ENCODE measurements at places on chromosomes 13 and 19.

GRCh38 chr13:25657157-25657556 is 285.4 kb downstream of the ATP8A2 start:
- no peak for DNase-seq

DNA sequence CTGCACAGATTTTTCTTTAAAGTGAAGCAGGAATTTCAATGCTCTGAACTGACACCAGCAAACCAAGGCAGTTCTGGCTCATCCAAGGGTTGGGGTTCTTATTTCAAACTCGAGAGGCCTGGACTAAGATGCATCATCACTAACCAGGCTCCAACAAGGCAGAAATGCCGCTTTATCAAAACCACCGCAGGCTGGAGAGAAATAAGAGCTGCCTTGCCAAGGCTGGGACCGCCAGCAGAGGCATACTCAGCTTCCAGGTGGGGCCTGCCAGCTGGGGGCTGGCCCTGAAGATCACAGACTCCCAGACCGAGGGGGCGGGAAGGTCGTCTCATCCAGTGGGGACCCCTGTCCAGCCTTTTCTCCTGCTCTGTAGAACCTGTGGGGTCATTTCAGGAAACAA is 37.4 kb upstream of the GAS6 start:
- DNase-seq, result no peak

DNA sequence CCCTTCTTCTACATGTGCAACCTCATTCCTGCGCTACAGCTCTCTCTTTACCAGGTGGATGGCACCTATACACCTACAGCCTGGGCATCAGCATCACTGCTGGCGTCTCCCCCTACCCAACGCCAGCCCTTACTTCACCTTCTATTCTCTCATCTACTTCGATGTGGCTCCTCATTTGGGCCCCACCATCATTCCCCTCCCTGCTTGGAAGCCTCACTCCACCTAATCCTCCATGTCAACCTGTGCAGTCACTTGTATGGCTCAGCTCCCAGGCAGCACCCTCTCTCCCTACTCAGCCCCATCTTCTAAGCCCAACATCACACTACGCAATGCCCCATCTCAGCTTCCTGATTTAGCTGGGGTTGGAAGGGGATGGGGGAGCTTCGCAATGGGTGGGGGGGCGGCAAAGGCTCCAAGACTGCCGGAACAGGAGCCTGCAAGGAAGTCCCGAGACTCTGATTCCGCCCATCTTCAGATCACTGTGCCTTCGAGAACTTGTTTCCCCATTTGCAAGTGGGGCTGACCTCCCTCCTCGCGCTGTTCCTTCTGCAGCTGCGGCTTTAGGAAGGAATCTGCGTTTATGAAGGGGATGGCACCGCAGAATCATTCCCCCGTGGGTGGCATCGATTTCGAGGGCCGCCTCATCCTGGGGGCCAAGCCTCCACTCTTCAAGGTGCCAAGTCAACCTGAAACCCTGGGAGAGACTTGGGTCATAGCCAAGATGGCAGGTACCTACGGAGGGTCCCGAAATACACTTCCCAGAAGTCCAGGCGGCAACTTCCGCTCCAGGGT is 913 bp downstream of the MZF1 start:
- DNase-seq, result no peak

- DNase-seq, result no peak
These were observed 1.6 kb upstream of the ZNF529 start for GRCh38 chr19:36574741-36575140.

DNA sequence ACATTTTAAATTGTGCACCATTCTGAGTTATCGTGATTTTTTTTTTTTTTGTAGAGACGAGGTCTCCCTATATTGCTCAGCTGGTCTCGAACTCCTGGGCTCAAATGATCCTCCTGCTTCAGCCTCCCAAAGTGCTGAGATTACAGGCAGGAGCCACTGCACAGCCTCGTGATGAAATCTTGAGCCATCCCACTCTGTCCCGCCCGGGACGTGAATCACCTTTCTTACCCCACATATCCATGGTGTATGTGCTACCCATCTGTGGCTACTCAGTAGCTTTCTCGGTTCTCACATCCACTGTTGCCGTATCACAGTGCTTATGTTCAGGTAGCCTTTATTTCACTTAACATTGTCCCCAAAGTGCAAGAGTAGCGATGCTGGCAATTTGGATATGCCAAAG is 26.5 kb downstream of the PAK4 start:
- DNase-seq, result no peak

DNA sequence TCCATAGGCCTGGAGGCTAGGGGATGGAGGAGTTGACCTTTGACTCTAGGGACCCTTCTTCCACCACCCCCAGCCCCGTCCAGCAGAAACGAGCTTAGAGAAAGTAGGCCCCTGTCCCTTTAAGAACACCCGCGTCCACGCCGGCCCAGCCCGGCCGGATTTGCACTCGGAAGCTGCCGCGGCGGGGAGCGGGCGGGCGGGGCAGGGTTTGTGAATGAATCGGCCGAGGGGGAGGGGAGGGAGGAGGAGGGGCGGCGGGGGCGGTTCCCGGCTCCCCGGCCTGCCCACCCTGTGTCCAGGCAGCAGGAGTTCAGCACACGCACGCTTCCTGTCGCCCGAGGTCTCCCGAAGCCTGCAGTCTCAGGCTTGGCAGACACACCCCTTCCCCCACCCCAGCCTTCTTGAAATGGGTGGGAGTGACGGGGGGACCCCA is 1.5 kb downstream of the UNC13A start:
- no peak for DNase-seq

GRCh38 chr13:76708138-76708688 is 178.0 kb downstream of the KCTD12 start:
- no peak for DNase-seq

- no peak for DNase-seq
These were observed 32.9 kb upstream of the SLC7A9 start for GRCh38 chr19:32902448-32902847.

- no peak for DNase-seq
These were observed 406.4 kb downstream of the FGF9 start for GRCh38 chr13:22077205-22077683.

- no peak for DNase-seq
These were observed 86.7 kb upstream of the GPR12 start for GRCh38 chr13:26847281-26847680.

DNA sequence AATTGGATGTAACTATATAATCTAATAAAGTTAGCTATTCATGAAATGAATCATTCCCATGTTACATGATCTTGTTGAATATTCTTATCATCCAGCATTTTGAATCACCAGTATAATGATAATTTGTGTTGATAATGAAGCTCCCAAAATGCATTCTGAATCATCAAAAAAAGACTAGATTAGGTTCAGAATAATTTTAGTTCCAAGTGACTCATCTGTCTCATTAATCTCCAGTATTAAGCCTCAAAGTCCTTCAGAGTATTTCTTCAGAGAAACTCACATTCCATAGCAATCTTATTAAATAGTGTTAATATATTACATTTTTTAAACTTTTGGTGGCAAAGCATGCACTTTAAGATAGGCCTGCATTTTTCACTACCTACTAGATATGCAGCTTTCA is 207.5 kb downstream of the SLITRK5 start:
- no peak for DNase-seq

DNA sequence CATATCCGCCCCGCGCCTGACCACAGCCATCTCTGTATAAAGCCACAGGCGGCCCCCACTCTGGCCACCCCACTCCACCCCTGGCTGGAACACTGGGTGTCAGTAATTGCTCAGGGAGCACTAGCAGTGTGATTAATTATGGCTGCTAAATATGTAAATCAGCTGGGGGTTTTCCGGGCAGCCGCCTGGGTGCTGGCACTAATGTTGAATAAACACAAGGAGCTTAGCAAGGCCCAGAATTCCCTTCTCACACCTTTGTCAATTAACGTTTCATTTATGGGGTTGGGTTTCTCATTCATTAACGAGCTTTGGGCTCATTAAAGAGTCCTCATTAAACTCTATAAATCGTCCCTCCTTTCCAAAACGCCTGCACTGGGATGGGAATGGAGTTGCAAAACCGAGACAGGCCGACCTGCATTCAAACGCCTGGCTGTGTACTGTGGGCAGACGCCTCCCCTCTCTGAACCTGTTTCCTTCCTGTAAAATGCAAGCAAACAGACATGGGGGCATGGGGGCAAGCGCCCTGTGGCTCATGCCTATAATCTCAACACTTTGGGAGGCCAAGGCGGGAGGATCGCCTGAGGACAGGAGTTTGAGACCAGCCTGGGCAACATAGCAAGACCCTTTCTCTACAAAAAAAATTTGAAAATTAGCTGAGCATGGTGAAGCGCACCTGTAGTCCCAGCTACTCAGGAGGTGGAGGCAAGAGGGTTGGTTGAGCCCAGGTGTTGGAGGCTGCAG is 17.7 kb upstream of the OLFM2 start:
- no peak for DNase-seq

- no peak for DNase-seq
These were observed 1626.2 kb upstream of the PCDH20 start for GRCh38 chr13:63041640-63042414.

GRCh38 chr13:98781045-98781444 is 28.6 kb upstream of the SLC15A1 start:
- DNase-seq, result no peak

GRCh38 chr19:23541991-23542390 is 145.0 kb downstream of the ZNF675 start:
- no peak for DNase-seq
